Activated CD4-positive, alpha-beta memory T cell treated with anti-CD3 and anti-CD28 coated beads for 36 hours (primary cell): ENCODE measurements at places on chromosomes 3 and 15.

GRCh38 chr3:128874481-128875180, 4.8 kb upstream of the ACAD9 start:
- no peak for DNase-seq

DNA sequence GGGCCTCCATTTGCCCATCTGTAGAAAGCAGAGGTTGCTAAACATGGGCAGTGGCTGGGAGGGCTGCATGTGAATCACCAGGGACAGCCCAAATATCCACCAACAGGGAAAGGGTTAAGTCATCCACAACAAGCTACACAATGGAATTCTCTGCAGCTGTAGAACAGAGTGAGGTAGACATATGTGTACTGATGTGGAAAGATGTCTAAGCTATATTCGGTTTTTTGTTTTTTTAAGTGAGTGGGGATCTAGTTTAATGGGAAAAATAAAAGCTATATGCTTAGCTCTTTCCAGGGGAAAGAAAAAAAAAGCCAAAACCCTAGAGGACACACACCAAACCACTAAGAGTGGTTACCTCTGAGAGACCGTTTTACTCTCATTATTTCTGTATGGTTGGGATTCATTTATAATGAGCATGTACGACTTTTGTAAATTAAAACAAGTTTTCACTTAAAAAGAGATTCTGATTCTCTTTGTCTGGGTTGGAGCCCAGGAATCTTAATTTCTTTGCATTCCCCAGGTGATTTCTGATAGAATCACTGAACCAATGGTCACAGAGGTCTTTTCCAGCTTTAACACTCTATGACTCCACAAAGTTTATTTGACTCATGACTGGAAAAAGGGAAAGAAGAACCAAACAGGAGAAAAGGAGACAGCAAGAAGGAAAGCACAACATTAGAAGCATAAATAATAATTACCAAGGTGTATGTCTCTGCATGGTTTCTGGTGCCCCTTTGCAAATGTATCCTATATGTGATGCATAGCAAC, 19.1 kb downstream of the CRABP1 start:
- no peak for DNase-seq

DNA sequence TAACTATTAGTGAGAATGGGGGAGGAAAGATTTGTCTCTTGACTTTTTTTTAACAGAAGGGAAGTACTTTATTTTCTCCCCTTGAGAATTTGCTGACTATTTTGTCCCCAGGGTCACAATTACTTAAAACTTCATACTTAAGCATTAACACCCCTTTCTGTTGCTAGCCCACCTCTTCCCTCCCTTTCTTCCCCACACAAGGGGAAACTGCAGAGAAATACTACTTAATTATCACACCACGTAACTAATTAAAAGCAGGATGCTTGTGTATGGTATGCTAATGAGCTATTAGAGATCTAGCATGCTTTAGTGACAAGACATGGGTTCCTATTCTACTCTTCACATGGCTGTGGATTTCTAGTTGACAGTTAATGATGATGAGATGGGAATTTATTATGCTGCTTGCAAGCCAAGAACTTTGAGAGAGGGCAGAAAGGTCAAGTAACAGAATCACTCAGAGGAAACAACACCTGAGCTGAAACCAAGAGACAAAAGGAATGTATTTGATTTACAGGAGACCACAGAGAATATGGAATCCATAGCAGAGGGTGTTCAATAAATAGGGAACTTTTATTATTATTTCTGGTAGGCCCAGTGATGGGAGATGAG, 179.2 kb downstream of the LSAMP start:
- no peak for DNase-seq

- no peak for DNase-seq
Observed at GRCh38 chr3:120102674-120103073, 8.4 kb upstream of the GSK3B start.
